IMR-90 (cell line): ENCODE measurements at places on chromosomes 5 and 9.
A peak's percentile ranks its signal among the peaks of the same experiment; 100 is the strongest.

DNA sequence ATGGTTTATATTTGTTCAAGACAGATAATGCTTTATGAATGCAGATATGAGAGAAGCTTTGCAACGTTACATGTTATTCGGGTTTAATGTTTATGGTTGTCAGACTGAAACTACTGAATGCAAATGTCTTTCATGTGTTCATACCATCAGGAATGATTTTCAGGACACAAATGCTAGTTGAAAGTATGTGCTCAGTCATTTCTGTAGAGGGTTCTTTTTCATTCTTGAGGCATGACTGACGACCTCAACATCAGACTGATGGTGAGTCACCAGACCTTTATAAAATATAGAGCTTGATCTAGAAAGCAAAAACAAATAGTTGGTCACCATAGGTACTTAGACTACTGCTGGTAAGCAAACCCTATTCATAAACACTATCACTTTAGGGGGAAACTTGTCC, 287.3 kb upstream of the NUDT12 start:
- peak; percentile 91 for DNase-seq

DNA sequence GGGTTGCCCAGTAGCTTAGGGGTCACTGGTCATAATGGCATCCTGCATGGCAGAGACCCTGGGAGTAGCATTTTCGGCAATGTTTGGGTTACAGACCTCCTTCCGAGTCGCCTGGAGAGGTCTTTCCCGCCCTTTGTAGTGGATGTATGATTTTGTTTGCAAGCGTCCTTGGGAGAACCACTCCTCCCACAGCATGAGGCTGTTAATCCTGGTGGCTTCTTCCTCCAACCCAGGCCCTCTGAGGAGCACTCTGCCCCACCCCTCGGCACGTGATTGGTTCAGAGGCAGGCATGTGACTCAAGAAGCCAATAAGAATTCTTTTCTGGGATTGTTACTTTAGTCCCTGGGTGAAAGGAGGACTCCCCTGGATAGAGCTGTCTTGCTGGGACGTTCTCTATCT, 30.2 kb upstream of the GRHPR start:
- no peak for DNase-seq

- DNase-seq, result peak; percentile 66
Measured at GRCh38 chr9:112844771-112845542, 45.7 kb downstream of the SLC46A2 start.

- no peak for DNase-seq
Measured at GRCh38 chr9:124855944-124856765, 2.9 kb downstream of the WDR38 start.

DNA sequence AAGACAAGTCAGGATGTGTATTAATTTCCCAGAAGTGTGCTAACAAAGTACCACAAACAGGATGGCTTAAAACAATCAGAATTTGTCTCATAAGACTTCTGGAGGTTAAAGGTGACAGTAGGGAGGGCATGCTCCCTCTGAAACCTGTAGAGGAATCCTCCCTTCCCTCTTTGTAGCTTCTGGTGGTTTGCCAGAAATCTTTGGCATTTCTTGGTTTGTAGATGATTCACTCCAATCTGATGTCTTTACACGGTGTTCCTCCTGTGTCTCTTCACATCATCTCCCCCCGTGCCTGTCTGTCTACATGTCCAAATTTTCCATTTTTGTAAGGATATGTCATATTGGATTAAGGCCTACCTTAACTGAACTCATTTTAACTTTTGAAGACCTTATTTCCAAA, 471.5 kb downstream of the ZNF608 start:
- no peak for DNase-seq

GRCh38 chr5:102229685-102230084, 66.4 kb downstream of the SLCO4C1 start:
- DNase-seq, result no peak

DNA sequence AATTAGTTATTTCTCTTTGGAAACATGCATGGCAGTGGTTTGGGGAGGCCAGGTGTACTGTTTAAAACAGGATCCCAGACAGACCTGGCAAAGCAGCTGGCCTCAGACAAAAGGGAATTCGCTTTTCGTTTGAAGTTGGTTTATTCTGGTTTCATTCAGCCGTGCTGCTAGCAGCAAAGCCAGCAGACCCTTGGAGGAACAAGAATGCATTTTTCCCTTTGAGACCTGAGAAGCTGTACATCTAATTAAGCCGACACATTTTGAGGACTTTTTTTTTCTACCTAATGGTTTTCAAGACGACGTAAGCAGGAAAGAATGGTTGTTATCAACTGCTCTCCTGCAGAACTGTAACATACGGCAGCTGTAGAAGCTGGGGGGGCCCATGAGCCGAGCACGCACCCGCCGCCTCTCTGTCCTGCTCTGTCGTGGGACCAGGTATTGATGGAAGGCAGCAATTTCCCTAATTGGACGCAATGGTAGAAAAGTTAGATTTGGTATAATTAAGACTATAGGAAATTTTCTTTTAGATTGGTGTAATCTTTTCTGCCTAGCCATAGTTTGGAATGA, 13.6 kb downstream of the PLEKHG4B start:
- no peak for DNase-seq

- DNase-seq, result peak; percentile 99
Measured at GRCh38 chr5:179265514-179266290, 79.6 kb downstream of the ADAMTS2 start.

- no peak for DNase-seq
Measured at GRCh38 chr9:79120533-79120932, 451.2 kb upstream of the TLE4 start.

DNA sequence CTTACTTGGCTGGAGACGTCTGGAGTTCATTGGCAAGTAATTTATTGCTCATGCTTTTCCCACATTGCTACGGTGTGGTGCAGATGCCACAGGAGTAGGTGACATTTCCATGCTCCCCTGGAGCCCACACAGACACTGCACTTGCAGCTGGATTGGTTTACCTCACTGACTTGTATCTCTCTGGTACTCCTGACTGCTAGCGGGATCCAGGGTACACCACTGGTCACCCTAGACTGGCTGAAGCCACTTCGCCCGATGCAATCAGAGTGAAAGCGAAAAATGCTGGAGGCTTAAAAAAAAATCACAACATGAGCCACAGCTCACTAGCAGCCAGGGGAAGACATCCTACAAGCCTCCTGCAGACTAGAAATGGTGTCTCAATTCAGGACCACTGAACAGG, 32.6 kb upstream of the SLIT3 start:
- DNase-seq, result no peak

DNA sequence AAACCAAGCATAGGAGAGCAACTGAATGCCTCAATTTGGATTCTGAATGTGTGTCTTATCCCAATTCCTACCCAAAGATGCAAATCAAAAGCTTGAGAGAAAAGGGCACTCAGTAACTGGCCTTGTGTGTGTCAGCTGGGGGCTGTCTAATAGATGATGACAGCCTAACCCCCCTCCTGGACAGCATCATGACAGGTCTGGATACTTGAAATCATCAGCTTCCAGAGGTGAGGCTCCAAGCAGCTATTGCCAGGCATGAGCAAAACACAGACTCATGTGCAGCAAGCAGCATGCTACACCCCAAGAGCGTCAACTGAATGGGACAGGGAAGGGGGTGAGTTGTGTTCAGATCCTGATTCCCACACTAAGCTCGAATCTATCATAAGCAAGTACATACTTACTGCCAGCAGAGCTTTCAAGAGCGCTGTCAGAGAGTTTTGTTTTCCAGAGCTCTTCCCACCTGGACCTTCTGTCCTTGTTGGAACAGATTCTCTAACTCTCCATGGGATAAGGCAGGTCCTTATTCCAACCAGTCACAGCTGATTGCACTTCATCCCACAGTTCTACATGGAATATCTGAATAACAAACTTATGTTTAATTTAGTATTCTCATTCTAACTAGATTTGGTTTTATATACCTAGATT, 467.5 kb downstream of the DTWD2 start:
- DNase-seq, result no peak

DNA sequence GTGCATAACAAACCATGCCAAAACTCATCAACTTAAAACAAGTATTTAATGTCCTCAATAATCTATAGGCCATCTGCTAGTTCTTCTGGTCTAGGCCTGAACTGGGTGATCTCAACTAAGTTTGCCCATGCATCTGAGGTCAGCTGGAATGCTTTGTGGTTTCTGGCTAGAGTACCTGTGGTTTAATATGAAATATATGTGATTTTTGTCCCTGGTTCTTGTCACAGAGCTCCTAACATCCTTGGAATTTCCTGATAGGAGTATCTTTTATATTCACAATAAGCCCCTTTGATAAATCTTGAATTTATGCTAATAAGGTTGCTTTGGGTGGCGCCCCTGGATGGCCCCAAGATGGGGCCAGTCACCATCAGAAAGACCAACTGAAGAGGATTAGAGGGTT, 535.9 kb downstream of the DNAH5 start:
- DNase-seq, result no peak
